Activated T-cell treated with anti-CD3 and anti-CD28 coated beads for 4 hours (primary cell): ENCODE measurements at places on chromosomes 16 and 17.

GRCh38 chr17:57132663-57133062 is 47.6 kb downstream of the AKAP1 start:
- DNase-seq, result no peak

DNA sequence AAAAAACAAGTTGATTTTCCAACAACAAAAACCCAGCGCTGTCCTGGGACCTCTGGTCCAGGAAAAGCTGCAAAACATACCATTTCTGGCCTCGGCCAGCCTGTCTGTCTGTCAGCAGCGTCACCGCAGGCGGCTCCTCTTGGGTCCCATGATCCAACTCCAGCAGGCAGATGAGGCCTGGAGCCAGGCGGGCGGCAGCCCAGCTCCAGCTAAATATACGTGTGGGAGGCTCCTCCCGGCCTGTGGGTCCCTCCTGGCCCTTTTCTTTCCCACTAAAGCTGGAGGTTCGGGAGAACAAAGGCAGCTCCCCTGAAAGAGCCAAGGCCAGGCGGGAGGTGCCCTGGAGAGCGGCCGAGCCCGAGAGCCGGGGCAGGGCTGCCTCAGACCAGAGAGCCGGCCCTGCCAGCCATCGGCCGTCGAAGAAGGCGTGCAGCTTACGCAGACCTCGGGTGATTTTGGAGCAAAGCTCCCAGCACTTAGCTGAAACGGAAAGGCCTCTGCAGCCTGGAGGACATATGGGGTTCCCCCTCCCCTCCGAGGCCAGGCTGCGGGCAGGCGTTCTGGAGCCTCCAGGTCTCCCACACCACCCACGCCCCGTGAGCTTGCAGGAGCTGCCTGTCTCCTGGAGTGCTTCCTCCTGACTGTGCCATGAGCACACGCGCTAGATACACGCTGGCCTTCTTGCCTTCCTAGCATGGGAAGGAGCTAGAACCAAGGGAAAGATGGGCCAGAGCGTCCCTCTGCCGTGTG is 19.9 kb upstream of the JPH3 start:
- DNase-seq, result no peak

- DNase-seq, result no peak
Measured at GRCh38 chr16:66859397-66860068, 15.3 kb downstream of the CA7 start.

DNA sequence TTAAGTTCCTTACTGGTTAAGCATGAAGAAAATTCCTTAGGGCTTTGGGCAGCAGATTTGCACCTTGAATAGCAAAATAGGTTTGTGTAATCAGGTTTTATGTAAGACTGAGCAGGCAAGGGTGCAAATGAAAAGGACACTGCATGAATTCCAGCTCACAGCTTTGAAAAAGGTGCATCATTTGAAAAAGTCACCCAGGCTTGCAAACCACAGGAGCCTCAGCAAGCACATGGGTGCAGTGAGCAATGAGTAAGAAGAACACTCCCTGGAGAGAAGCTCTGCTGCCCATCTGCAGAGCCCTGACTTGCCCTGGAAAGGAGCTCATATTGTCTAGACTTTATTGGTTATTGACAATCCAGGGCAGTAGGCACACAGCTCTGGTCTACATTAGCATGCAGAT is 165.6 kb upstream of the KCNJ16 start:
- DNase-seq, result no peak

GRCh38 chr17:75632863-75633485 is at the start of gene SMIM5:
Gene SMIM5, plus strand, starts transcription at chr17:75633434. Its CDS starts 6,768 bp downstream, at chr17:75640202.
- peak; percentile 75 for DNase-seq

DNA sequence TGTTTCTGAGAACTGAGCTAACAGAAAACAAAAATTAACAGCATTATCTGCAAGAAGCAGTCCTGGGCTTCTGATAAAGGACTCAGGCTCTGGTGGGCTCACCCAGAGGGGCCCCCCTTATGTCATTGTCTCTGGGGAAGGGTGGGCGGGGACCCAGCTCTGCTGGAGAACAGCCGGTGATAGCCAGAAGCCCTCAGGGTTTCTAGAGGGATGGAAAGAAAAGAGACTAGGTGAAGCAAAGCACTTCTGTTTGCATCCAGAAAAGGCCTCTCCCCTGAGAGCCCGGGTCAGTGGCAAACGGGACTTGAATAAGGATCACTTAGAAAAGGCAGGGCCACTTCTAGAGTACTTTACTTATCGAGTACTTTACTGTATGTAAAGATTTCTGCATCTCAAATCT is 7.0 kb upstream of the CDC42EP4 start:
- no peak for DNase-seq
